ENCODE measurements at places on chromosomes 4 and X. TPM values are rescaled to one million over a fixed set of nuclear protein-coding genes. Genes with fewer than 3 reads are reported as not detected.

GRCh38 chr4:8262637-8263322, 6.8 kb upstream of the HTRA3 start:
- H3K27me3 ChIP-seq, result no peaks in the 10 kb centered on the region
- no peaks in the 10 kb centered on the region for H3K36me3 ChIP-seq
- no peak overlapping the region for H3K27ac ChIP-seq
- no peak overlapping the region for H3K4me3 ChIP-seq
- DNase-seq, result no peak

DNA sequence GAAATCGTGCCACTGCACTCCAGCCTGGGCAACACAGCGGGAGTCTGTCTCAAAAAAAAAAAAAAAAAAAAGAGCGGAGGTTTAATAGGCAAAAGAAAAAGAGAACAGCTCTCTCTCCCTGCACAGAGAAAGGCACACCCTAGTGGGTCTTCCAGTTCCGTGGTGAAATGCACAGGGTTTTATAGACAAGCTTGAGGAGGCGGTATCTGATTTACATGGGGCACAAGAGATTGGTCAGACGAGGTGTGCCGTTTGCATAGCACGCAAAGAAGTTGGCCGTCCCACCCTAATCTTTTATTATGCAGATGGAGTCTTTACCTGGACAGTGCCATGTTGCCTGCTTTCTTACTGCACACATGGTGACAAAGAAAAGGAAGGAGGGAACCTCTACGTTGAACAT, 33.5 kb upstream of the REST start:
- no peaks in the 10 kb centered on the region for H3K36me3 ChIP-seq
- no peaks in the 10 kb centered on the region for H3K27me3 ChIP-seq
- H3K4me1 ChIP-seq, result no peaks in the 10 kb centered on the region
- H3K4me3 ChIP-seq, result no peak overlapping the region

DNA sequence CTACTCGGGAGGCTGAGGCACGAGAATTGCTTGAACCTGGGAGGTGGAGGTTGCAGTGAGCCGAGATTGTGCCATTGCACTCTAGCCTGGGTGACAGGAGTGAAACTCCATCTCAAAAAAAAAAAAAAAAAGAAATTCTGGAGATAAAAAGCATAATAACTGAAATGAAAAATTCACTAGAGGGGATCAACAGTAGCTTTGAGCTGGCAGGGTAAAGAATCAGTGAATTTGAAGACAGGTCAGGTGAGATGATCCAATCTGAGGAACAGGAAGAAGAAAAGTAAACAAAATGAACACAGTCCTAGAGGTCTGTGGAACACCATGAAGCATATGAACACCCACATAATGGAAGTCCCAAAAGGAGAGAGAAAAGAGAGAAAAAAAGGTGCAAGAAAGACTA, 15.0 kb downstream of the TIMP1 start:
- H3K36me3 ChIP-seq, result no peaks in the 10 kb centered on the region
- no peak overlapping the region for H3K4me3 ChIP-seq
- no peak for DNase-seq

DNA sequence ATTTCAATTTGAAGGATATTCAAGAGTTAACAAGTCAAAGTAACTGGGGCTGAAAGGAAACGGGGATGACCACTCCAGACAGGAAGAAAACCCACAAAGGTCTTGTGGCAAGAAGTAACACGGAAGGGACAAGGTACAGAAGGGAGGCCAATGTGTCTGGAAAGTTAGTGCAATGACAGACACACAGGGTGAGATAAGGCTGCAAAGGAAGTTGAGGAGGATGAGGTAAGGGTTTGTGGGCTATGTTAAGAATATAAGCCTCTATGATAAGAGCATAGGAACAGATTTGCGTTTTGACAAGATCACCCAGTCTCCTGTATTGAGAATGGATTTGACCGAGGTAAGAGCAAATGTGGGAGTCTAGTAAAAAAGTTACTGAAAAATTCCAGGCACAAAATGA, 21.9 kb upstream of the EMCN start:
- H3K36me3 ChIP-seq, result no peaks in the 10 kb centered on the region
- no peak overlapping the region for H3K4me3 ChIP-seq
- H3K4me1 ChIP-seq, result no peaks in the 10 kb centered on the region
- no peaks in the 10 kb centered on the region for H3K27me3 ChIP-seq
- DNase-seq, result no peak
- no peak overlapping the region for H3K27ac ChIP-seq

GRCh38 chrX:15855568-15856221, 1.1 kb upstream of the AP1S2 start:
- H3K36me3 ChIP-seq, result no peaks in the 10 kb centered on the region
- H3K4me3 ChIP-seq, result peak overlapping the region; percentile 89
- no peaks in the 10 kb centered on the region for H3K4me1 ChIP-seq
- peak overlapping the region; percentile 89 for H3K27ac ChIP-seq
- H3K27me3 ChIP-seq, result no peaks in the 10 kb centered on the region

DNA sequence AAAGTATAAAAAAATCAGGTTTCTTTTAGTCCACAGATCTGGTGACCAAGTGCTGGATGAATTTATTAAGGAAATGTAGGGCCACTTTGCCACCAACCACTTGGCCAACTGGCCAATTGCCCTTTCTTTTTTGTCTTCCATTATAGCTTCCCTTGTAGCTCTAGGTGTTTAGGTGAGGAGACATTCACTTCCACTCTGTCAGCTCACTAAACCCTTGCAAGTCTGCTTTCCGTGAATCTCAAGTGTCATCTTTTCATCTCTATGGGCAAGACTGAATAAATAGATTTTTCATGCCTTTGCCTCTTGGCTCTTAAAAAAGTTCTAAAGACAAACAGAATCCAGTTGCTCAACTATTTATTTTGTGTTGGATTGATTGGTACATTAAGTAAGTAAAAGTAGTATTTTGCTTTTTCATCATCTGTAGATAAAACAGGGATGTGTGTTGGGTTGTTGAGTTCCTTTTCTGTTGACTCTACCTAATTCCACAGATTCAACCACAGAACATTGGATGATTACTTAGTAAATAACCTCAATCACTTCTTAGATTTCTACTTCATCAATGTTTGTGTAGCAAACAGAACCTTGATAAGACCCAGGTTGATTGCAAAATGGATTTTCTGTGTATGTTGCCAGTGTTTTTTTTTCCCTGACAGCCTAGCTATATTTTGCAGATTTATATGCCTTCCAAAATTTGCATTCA, 68.1 kb upstream of the GRXCR1 start:
- H3K4me1 ChIP-seq, result no peaks in the 10 kb centered on the region
- H3K36me3 ChIP-seq, result no peaks in the 10 kb centered on the region
- H3K27ac ChIP-seq, result no peak overlapping the region
- H3K27me3 ChIP-seq, result no peaks in the 10 kb centered on the region
- DNase-seq, result no peak

DNA sequence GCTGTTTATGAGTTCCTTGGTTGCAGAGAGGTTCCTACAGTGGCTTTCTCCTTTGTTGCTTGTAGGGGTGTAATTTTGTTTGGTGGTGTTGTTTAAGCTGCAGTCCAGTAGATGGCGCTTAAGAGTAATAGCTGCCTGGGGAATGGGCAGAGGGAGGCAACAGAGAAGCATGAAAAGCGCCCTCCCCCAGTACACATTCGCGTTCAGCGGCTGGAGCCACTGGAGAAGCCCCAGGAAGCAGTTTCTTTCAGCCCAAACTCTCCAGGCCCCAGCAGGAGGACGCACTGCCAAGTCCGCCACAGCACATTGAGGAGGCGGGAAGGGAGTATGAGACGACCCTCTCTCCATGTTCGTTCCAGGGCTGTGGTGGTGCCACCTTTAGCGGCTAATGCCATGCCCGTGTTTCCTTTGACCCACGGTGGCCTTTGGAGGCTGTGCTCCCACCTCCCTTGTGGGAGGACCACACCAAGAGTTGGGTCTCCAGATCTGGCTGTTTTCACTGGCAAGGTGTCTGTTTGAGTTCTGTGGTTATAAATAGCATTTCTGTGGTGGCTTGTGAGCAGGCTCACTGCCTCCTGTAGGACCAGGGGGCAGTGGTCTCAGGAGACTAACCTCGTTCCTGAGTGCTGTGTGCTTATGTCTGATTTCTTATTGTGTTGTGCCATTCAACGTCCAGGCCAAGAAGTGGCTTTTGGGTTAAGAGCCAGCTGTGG, 252.3 kb downstream of the ARHGAP10 start:
- DNase-seq, result no peak
- H3K27ac ChIP-seq, result no peak overlapping the region
- no peaks in the 10 kb centered on the region for H3K27me3 ChIP-seq
- H3K36me3 ChIP-seq, result no peaks in the 10 kb centered on the region

DNA sequence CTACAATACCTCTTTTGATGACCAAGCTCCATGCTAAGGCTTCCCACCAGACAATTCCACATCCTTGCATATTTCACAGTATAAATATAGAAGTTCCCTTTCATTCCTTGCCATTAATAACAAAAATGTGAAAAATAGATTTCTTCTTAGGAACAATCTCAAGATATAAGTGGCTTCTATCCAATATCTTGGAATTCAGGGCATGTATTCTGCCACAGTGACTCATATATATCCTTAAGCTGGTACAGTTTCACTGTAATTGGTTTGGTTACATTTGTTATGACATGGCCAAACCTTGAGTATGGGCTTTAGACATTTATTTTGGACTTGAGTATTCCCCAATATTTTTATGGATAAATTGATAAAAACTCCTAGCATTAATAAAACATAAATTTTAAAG, 181.7 kb upstream of the DDX53 start:
- no peaks in the 10 kb centered on the region for H3K4me1 ChIP-seq
- no peak for DNase-seq
- H3K27me3 ChIP-seq, result no peaks in the 10 kb centered on the region
- H3K4me3 ChIP-seq, result no peak overlapping the region

- H3K27me3 ChIP-seq, result no peaks in the 10 kb centered on the region
- no peak overlapping the region for H3K4me3 ChIP-seq
- no peak overlapping the region for H3K27ac ChIP-seq
- no peaks in the 10 kb centered on the region for H3K36me3 ChIP-seq
- no peaks in the 10 kb centered on the region for H3K4me1 ChIP-seq
- no peak for DNase-seq
Measured at GRCh38 chr4:112110059-112110425, 35.2 kb upstream of the FAM241A start.

- no peaks in the 10 kb centered on the region for H3K36me3 ChIP-seq
- DNase-seq, result no peak
- H3K27ac ChIP-seq, result no peak overlapping the region
- H3K4me1 ChIP-seq, result no peaks in the 10 kb centered on the region
Measured at GRCh38 chr4:81395239-81395638, 76.5 kb downstream of the RASGEF1B start.

DNA sequence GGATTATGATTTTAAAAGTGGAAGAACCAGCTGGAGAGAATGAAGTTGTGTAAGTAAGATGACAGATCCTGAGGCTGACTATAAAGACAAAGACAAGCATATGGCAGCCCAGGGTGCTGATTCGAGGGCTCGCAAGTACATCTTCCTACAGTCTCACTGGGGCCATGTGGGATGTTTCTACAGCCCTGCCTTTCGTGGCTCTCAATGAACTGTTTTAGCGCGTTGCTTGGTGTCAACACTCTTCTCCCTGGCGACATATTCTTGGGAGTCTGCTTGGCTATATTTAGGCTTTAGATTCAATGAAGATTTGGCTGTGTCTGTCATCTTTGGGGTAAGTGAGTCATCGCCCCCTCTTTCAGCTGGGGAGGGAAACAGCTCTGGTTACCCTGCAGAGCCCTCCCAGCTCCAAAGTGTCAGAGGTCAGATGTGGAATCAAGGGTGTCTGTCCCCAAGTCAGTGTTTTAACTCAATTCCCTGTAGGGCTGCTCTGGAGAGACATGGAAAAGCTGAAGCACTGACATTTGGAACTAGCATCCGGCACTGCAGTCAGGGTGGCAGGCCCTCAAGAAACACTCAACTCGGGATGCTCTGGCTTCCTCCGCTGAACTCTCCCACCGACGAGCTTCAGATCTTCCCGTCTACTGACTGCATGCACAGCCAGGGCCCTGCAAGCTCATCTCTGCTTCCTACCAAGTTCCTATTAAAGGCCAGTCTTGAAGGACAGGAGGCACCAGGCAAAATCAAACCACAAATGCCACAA, 65.7 kb downstream of the GATB start:
- H3K27me3 ChIP-seq, result no peaks in the 10 kb centered on the region
- no peak for DNase-seq
- no peaks in the 10 kb centered on the region for H3K4me1 ChIP-seq
- H3K36me3 ChIP-seq, result no peaks in the 10 kb centered on the region

GRCh38 chr4:15438939-15439524, 11.2 kb downstream of the C1QTNF7 start:
- no peak for DNase-seq
- no peaks in the 10 kb centered on the region for H3K4me1 ChIP-seq
- H3K4me3 ChIP-seq, result no peak overlapping the region
- H3K27ac ChIP-seq, result no peak overlapping the region

- H3K36me3 ChIP-seq, result no peaks in the 10 kb centered on the region
- H3K27ac ChIP-seq, result no peak overlapping the region
- no peaks in the 10 kb centered on the region for H3K4me1 ChIP-seq
- no peaks in the 10 kb centered on the region for H3K27me3 ChIP-seq
Measured at GRCh38 chr4:147312376-147313046, 168.4 kb upstream of the EDNRA start.

DNA sequence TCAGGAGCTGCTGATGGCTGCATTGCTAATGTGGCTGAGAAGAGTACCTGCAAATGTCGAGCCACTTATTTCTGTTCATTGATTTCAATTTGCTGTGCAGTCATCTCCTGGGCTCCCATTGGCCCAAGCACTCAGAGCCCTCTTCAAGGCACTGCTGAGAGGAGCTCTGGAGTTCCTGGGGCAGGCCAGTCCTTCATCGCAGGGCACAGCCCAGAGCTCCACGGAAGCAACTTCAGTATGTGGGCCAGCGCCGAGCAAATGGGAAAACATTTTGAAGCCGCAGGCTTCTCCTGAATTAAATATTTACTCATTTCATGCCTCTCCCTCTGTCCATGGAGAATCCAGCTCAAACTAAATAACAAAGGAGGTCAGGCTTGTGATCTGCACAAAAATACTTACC, 383.3 kb downstream of the BCOR start:
- no peaks in the 10 kb centered on the region for H3K36me3 ChIP-seq
- no peaks in the 10 kb centered on the region for H3K27me3 ChIP-seq
- no peak for DNase-seq

GRCh38 chr4:73847526-73848182, 5.4 kb upstream of the PF4V1 start:
- no peak overlapping the region for H3K4me3 ChIP-seq
- DNase-seq, result no peak
- no peaks in the 10 kb centered on the region for H3K27me3 ChIP-seq
- no peak overlapping the region for H3K27ac ChIP-seq
- H3K36me3 ChIP-seq, result no peaks in the 10 kb centered on the region
- no peaks in the 10 kb centered on the region for H3K4me1 ChIP-seq

The PFKFB1 gene
- not detected for total RNA-seq

The USP51 gene
- total RNA-seq, result 0.28 TPM

The VCX3A gene
- total RNA-seq, result not detected

The CENPVL2 gene
- not detected for total RNA-seq

The SMC1A gene
- total RNA-seq, result 36.1 TPM

The FAT1 gene
- 88.3 TPM for total RNA-seq
